ENCODE measurements at places on chromosomes 1 and 21.

GRCh38 chr1:113375878-113376277, 14.4 kb upstream of the MAGI3 start:
- DNase-seq, result no peak

DNA sequence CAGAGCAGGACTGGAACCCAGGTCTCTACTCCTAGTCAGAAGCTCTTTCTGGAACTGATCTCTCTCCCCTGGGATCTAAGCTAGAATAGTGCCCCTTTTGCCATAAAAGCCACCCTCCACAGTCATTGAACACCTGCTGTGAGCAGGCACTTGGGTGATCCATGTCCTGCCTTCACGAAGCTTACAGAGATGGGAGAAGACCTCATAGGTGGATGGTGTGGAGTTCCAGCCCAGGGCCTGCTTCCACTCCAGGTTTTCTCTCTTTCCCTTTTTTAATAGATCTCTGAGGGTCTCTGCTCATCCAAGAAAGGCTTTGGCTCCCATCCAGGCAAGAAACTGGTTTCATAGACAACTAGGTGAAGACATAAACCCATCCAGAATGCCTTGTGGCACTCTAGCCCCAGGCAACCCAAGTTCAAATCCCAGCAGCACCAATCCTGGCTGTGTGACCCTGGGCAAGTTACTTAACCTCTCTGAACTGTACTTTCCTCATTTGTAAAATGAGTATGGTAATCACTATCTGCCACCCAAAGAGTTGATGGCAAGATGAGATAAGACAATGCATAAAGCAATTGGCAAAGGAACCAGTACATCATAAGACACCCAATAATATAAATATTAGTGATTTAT, 46.4 kb upstream of the TMEM51 start:
- DNase-seq, result peak; percentile 22

GRCh38 chr1:147223740-147224615, 1.2 kb downstream of the FMO5 start:
- no peak for DNase-seq

- DNase-seq, result no peak
Measured at GRCh38 chr1:98921817-98922216, 82.8 kb downstream of the PLPPR5 start.

GRCh38 chr1:219124163-219124562, 49.5 kb upstream of the LYPLAL1 start:
- DNase-seq, result no peak

GRCh38 chr1:29125237-29125641, 1.5 kb upstream of the TMEM200B start:
- DNase-seq, result peak; percentile 21

GRCh38 chr1:107691540-107691939, 273.4 kb downstream of the VAV3 start:
- no peak for DNase-seq

GRCh38 chr1:15033264-15033663, 120.3 kb upstream of the TMEM51 start:
- DNase-seq, result no peak

Measured in SK-N-DZ (cell line).